Aorta (tissue), 5 donors: ENCODE measurements at places on chromosomes 6 and 20. TPM values are rescaled to one million over a fixed set of nuclear protein-coding genes. Genes with fewer than 3 reads are reported as not detected.
A peak's percentile ranks its signal among the peaks of the same experiment; 100 is the strongest.

The TFAP2D gene
- total RNA-seq, result not detected

The CYB5R4 gene
- total RNA-seq, result 22.8 TPM

The SEMG1 gene
- total RNA-seq, result not detected

The MED23 gene
- total RNA-seq, result 29.1 TPM

The SYTL3 gene
- total RNA-seq, result 4.7 TPM

The BPIFB2 gene
- not detected for total RNA-seq

GRCh38 chr20:4820806-4821518 is 99.3 kb downstream of the PRND start:
- peak; percentile 51 for DNase-seq

DNA sequence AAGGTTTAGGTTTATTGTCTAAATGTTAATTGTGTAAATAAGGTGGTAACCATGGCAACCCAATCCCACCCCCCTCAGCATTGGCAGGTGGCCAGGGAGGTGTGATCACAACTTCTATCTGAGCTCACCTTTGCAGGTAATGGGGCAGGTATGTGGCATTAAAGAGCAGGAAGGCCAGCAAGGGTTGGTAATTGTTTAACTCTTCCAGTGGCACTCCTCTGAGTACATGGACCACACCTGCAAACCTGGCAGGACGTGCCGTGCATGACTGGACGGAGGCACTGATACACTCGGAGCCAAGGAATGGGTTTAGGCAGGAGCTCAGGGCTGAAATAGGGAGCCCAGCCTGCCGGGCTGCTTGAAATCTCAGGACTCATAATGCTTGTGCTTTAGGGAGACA is 107.0 kb upstream of the BMP2 start:
- no peak for DNase-seq

DNA sequence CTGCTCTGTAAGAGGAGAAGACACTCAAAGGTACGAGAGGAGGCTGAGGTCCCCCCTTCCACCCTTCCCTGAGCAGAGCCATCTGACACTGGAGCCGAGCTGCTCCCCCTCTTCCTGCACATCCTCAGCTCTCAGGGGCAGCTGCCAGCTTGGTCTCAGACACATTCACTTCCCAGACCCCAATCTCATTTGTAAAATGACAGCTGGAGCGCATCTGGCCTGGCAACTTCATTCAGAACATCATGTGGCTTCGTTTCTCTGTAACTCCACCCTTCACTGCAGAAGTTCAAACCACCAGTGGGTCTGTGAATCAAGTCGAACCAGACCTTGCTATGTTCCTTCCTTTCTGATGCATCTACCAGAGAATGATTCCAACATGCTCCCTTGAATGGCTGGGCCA is 145.6 kb upstream of the CDH4 start:
- no peak for DNase-seq

- no peak for DNase-seq
These were observed 10.1 kb upstream of the GTF2H4 start for GRCh38 chr6:30897882-30898281.

- DNase-seq, result no peak
These were observed 8.8 kb downstream of the PPIL1 start for GRCh38 chr6:36865835-36866234.

- no peak for DNase-seq
These were observed 20.7 kb upstream of the HEY2 start for GRCh38 chr6:125728739-125729138.

DNA sequence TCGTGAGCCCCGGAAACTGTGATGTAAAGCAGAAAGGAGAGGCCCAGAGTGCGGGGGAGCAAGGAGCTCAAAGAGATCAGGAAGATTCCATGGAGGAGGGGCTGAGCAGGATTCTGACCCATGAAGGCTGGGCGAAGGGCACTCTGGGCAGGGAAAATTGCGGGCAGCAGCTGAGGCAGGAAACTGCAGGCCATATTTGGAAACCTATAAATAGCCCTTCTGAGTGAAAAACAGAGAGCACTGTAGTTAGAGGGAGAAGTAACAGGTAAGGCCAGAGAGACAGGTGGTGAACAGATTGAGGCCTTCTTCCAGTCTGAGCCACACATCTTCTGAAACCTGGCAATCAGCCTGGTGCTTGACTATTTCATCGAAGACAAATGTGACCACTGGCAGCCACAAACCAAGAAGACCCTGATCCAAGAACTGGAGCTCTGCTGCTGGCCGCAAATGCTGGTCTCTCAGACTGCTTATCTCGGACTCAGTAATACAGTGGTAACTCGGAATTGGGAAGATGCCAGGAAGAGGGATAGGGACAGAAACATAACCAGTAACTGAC is 14.1 kb upstream of the BEND3 start:
- no peak for DNase-seq

DNA sequence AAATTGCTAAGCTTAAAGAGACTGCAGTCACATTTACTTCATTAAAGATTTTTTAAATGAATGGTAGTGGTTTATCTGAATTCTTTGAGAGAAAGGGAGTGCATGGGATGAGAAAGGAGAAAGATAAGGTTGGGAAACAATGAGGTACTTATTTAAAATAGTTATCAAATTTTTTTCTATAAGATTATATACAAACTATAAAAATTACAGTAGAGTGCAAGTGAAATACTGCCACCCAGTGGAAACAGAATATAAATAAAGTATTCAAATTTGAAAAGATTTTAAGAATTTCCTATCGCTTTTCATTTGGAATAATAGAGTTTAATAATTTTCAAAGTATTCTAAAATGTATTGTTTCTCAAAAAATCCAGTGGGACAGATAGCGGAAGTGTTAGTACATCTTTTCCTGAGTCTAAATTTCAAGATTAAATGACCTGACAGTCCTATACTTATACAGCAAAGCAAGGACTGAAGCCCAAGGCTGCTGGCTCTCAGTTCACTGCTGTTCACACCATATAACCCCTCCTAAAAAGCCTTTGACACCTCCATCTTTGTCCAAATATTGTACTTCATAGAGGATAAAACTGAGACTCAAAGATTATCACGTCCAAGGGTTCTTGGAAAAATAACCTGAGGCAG is 31.1 kb downstream of the EPM2A start:
- DNase-seq, result no peak
